ENCODE measurements at places on chromosomes 2 and 18.

- DNase-seq = no peak
Measured at GRCh38 chr2:165122521-165122920, 81.3 kb downstream of the SCN3A start.

DNA sequence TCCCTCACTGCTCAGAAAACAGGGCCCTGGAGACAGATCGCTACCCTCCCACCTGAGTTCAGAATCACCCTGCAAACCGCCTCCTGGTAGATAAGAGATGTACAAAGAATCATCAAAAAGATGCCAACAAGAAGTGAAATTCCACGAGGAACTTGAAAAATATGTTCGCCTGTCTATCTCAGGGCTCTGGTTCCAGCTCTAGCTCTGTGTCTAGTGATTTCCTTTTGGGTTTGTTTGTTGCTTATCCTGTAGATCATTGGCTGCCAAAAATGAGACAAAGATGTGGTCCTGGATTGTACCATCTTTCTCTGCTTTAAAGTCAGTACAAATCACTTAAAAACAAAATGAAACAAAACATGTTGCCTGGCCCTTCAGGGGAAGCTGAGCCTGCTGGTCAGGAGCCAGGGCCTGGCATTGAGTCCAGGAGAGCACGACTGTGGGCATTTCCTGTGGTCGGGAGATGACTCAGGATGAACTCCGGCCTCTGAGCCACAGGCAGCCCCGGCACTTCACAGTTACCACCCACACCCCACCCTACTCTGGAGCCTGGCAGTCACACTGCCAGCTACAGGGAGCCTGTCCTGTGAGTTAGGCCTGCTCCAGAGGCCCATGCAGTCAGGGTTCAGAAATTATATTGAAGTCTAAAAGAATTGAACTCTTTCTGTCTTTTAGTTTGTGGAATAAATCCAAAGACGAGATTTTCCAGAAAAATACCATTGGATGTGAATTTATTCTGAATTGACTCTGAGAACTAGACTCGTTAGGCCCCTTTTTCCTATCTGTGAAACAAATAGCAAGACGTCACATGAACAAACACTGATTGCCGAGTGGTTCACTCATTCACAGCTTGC, 8.0 kb upstream of the ITGB6 start:
- DNase-seq = peak; percentile 93

DNA sequence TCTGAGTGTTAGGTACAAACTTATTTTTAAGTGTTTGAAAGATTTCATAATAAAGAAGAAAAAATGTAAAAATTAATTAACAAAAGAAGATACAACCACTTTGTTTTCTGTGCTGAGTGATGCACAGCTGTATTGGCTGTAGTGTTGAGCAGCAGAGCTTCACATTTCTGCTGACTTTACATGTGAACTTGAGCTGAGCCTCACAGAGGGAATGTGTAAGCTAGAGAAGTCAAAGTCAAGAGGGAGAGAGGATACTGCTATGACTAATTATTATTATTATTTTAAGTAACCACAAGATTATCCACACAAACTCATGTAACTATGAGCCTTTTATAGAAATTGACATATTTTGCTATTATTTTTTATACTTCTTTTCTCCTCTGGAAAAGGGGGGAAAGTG, 159.1 kb upstream of the ZSWIM2 start:
- peak; percentile 3 for DNase-seq

- DNase-seq = no peak
Measured at GRCh38 chr18:22985250-22985649, 52.1 kb downstream of the RBBP8 start.

DNA sequence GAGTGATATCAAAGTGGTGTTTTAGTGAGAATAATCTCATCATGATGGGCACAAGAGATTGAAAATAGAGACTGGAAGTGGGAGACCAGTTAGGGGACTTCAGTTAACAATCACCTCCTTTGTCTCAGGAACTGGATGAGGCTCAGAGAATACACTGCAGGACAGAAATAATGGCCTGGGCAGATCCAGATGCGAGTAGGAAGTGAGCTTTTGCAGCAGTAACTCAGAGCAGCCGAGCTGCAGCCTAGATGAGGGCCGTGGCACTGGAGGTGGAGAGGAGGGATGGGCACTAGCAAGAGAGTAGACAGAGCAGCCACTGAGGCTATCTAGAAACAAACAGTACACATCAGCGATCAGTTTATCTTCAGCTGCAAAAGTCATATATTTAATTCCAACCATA, 48.6 kb downstream of the CYB5A start:
- no peak for DNase-seq

DNA sequence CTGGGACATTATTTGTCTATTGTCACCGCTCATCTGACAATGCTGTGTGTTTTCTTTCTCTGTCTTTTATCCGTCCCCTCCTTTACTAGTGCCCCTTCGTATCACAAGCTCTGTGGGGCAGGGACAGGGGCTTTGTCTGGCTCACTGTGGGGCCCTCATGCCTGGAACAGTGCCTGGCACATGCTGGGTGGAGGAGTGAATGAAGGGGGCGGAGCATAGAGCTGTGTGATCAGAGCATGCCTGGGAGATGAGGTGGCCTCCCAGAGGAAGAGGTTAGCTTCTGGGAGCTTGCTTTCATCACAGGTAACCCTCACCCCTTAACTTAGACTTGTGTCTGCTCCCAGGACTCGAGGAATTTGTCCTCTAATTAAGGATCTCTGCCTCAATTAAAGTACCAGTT, 16.4 kb downstream of the MTCL1 start:
- DNase-seq = peak; percentile 54

GRCh38 chr2:2523461-2524347, 192.6 kb upstream of the MYT1L start:
- no peak for DNase-seq

- peak; percentile 87 for DNase-seq
Measured at GRCh38 chr2:120825370-120826259, 89.9 kb downstream of the GLI2 start.

GRCh38 chr2:73999881-74000597, 15.3 kb downstream of the TET3 start:
- no peak for DNase-seq

GRCh38 chr18:77130229-77131099, 2.1 kb downstream of the MBP start:
- DNase-seq = no peak

- DNase-seq = no peak
Measured at GRCh38 chr2:127048969-127049897, 57.7 kb downstream of the BIN1 start.

Data from AG08395 (cell line).